ENCODE measurements at places on chromosomes 2 and 18.

GRCh38 chr2:187580462-187581124 lies 26.4 kb upstream of the TFPI start:
- peak; percentile 54 for DNase-seq

- DNase-seq = no peak
Observed at GRCh38 chr2:176192351-176192750, 3.9 kb downstream of the HOXD1 start.

GRCh38 chr2:119688616-119689015 lies 9.6 kb downstream of the TMEM177 start:
- DNase-seq = no peak

GRCh38 chr2:40507432-40507831 lies 55.5 kb upstream of the SLC8A1 start:
- DNase-seq = no peak

GRCh38 chr18:22542406-22542835 lies 124.7 kb upstream of the CTAGE1 start:
- DNase-seq = no peak

DNA sequence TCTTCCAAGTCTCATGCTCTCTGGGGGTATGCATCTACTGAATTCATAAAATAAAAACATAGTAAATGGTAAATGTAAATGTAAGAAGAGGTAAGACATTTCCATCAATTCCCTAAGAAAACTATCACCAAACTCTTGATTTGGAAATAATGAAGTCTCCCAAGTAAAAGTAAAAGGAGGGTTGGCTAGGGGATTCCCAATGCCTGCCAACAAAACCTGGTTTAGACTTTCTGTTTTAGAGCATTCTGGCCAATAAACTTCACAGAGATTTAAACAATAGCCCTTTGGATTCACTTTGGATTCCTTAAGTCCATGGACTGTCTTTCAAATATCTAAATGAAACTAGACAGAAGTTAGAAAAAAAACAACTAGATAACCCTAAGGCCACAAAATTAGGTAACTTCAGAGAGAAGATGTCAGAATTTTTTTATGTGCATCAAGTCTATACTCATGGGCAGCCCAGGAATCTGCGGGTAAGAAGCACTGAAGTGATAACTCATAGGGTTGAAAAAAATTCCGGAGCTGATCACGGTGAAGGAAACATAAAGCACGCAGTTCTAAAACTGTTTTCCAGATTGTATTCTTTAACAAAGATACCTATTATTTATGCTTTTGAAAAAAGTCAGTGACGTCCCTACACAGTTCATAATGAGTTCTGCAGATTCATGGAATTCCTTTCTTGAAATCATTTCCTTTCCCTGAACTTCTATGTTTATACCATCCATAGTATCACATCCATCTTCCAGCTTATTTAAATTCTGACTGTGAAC lies 263.6 kb downstream of the AFF3 start:
- no peak for DNase-seq

GRCh38 chr2:37617119-37617892 lies 54.1 kb downstream of the CDC42EP3 start:
- no peak for DNase-seq

Measured in non-pigmented ciliary epithelial cell (primary cell).